WTC11 (cell line): ENCODE measurements at places on chromosomes 11 and 22. TPM values are rescaled to one million over a fixed set of nuclear protein-coding genes. Genes with fewer than 3 reads are reported as not detected.

DNA sequence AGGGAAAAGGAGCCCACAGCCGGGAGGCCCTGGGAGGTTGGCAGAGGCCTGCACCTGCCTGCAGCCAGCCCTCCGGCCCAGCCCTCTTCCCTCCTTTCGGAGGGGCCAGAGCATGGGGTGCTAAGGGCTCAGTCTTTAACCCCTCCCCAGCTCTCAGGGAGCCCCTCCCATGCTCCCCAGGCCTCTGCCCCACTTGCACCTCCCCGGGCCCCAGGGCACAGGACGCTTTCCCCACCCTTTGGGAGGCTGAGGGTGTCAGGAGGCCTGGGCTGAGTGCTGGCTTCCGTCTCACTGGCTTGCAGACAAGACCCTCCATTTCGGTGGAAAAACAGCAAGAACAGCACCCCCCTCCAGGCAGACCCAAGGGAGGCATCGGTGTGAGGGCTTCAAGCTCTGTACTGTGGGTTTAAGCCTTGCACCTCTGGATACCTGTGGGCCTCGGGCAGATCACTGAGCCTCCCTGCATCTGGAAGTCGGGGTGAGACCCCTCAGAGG, 7.3 kb downstream of the ASCL2 start:
- no peak for DNase-seq
- H3K4me3 ChIP-seq: no peak overlapping the region
- H3K4me1 ChIP-seq: peaks cover 3% of the 10 kb centered on the region; the same call in 1 of the 2 replicates
- no peak overlapping the region for H3K27ac ChIP-seq
- no peaks in the 10 kb centered on the region for H3K36me3 ChIP-seq

The IFITM2 gene
- 436 to 616 TPM (median 577 TPM) in 3 replicates for total RNA-seq

DNA sequence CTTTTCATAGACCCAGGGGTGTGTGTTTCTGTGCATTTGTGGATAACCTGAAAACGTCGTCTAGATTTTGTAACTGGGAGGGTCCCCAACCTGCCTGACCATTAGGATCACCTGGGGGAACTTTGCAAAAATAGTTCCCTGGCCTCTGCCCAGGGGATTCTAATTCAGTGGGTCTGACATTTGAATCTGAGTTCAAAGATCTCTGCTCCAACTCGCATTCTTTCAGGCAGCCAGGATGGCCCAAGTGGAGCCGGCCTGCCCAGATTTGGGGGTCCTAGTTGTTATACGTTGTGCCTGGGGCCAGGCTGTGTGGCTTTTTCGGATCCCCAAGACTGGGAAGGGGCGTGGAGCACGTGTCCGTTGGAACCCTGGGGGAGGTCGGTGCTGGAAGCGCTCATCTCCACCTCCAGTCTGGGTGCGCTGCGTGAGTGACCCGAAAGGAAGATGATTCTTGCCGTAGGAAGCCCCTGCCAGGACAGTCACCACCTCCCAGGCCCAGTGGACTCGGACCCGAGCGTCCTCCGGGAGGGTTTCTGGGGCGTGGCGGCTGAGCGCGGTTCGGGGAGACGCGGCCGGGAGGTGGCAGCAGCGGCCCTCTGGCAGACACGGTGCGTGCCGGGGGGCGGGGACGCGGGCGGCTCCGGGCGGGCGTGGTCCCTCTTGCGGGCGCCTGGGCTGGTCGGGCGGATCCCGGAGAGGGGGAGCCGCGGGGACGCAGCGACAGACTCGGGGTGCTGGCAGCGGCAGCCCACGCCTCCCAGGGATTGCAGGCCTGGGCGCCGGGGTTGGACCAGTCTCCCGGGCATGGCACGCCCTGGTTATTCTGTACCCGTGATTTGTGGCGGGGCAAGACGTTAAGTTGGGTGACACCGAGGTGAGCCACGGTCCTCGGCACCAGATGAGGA, 29.2 kb upstream of the PLET1 start:
- peak; percentile 87 for DNase-seq
- H3K27ac ChIP-seq: no peak overlapping the region
- peak overlapping the region; percentile 75 for H3K4me3 ChIP-seq
- no peaks in the 10 kb centered on the region for H3K36me3 ChIP-seq

The WBP2NL gene
- total RNA-seq: not detected in 3 replicates

- H3K4me3 ChIP-seq: no peak overlapping the region
- H3K27me3 ChIP-seq: no peaks in the 10 kb centered on the region
- DNase-seq: no peak
- H3K27ac ChIP-seq: peak overlapping the region; percentile 41
- H3K36me3 ChIP-seq: no peaks in the 10 kb centered on the region
These were observed 83.8 kb downstream of the ME3 start for GRCh38 chr11:86588566-86589090.

- no peak for DNase-seq
- peaks cover 4% of the 10 kb centered on the region; the same call in 1 of the 2 replicates for H3K4me1 ChIP-seq
- no peak overlapping the region; the same call in 1 of the 2 replicates for H3K27ac ChIP-seq
These were observed 10.1 kb downstream of the C22orf23 start for GRCh38 chr22:37943136-37943824.

GRCh38 chr11:47976931-47977330, 3.4 kb upstream of the PTPRJ start:
- no peak overlapping the region for H3K27ac ChIP-seq
- DNase-seq: no peak
- no peaks in the 10 kb centered on the region for H3K36me3 ChIP-seq
- H3K4me1 ChIP-seq: peaks cover 28% of the 10 kb centered on the region

DNA sequence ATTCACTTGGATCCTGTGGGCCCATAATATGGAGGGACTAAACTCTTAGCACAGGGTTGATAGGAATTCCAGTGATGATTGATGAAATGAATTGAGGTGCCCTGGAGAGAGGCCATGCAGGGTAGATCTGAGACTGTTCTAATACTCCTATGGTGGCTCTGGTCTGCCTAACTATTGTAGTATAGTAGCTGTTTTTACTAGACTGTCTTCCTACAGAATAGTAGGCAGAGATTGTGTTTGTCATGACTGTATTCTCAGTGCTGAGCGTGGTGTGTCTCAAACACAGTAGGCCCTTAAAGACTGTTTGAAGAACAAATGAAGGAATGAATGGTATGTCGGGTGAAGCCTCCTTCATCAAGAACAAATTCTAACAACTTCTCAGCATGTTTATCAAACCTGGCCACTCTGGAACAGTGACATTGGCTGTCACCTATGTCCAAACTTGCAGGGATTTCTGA, 107.0 kb upstream of the SESN3 start:
- H3K4me3 ChIP-seq: no peak overlapping the region
- H3K27ac ChIP-seq: no peak overlapping the region
- no peak for DNase-seq
- H3K27me3 ChIP-seq: no peaks in the 10 kb centered on the region
- no peaks in the 10 kb centered on the region for H3K36me3 ChIP-seq

GRCh38 chr22:29065468-29066190, 4.0 kb upstream of the C22orf31 start:
- H3K27ac ChIP-seq: no peak overlapping the region
- no peak for DNase-seq
- peaks cover 19% of the 10 kb centered on the region for H3K4me1 ChIP-seq
- no peak overlapping the region for H3K4me3 ChIP-seq

GRCh38 chr11:58928691-58929090, 10.6 kb upstream of the GLYATL1 start:
- H3K27ac ChIP-seq: peak overlapping the region; percentile 89
- no peaks in the 10 kb centered on the region for H3K36me3 ChIP-seq
- H3K27me3 ChIP-seq: no peaks in the 10 kb centered on the region
- DNase-seq: no peak
- peaks cover 48% of the 10 kb centered on the region for H3K4me1 ChIP-seq

The BRSK2 gene
- 22.1 to 34.5 TPM (median 26.2 TPM) in 3 replicates for total RNA-seq

GRCh38 chr11:43367382-43368178, 8.9 kb downstream of the TTC17 start:
- H3K36me3 ChIP-seq: peaks cover 20% of the 10 kb centered on the region
- no peak overlapping the region for H3K4me3 ChIP-seq
- H3K27ac ChIP-seq: no peak overlapping the region

GRCh38 chr11:128512474-128512996, 74.8 kb downstream of the ETS1 start:
- no peaks in the 10 kb centered on the region for H3K36me3 ChIP-seq
- peaks cover 33% of the 10 kb centered on the region for H3K4me1 ChIP-seq
- H3K4me3 ChIP-seq: no peak overlapping the region
- H3K27ac ChIP-seq: no peak overlapping the region

DNA sequence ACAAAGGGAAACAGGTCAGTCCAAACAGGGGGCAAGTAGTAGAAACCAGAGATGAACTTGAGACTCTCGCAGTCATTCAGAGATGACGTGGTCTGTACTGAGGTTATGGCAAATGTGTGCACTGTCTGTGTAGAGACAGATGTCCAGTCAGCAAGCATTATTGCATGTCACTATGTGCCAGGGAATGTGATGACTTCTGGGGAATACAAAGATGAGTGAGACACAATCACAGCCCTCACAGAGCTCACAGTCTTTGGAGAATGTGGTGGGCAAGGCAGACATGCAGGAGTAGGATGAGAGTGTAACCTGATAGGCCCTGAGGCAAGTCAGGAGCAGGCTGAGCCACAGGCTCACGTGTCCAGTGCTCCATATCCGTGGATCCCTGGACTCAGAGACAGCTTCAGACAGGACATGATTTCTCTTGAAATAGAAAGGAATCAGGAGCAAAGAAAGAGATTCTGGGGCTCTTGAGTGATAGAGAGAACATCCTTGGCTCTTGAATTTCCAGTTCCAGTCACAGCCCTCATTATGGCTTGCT, 550.7 kb downstream of the ETS1 start:
- DNase-seq: no peak
- H3K27me3 ChIP-seq: no peaks in the 10 kb centered on the region
- H3K36me3 ChIP-seq: no peaks in the 10 kb centered on the region
- H3K27ac ChIP-seq: no peak overlapping the region

The OR52E8 gene
- total RNA-seq: not detected in 3 replicates

GRCh38 chr11:114132417-114132816, 72.9 kb downstream of the ZBTB16 start:
- H3K4me1 ChIP-seq: peaks cover 16% of the 10 kb centered on the region
- H3K36me3 ChIP-seq: no peaks in the 10 kb centered on the region
- H3K27ac ChIP-seq: no peak overlapping the region
- H3K4me3 ChIP-seq: no peak overlapping the region

- H3K4me1 ChIP-seq: peaks cover 28% of the 10 kb centered on the region
- no peak overlapping the region for H3K27ac ChIP-seq
- H3K36me3 ChIP-seq: no peaks in the 10 kb centered on the region
- no peak for DNase-seq
- H3K4me3 ChIP-seq: no peak overlapping the region
- H3K27me3 ChIP-seq: peaks cover 79% of the 10 kb centered on the region
These were observed 3.9 kb upstream of the MICAL2 start for GRCh38 chr11:12106501-12106900.

The IGLL1 gene
- total RNA-seq: not detected in 3 replicates

The FOXR1 gene
- not detected in 3 replicates for total RNA-seq

- no peaks in the 10 kb centered on the region for H3K36me3 ChIP-seq
- peaks cover 4% of the 10 kb centered on the region for H3K4me1 ChIP-seq
- H3K27ac ChIP-seq: no peak overlapping the region
These were observed 10.2 kb downstream of the SCUBE2 start for GRCh38 chr11:9081153-9081552.

The LMO1 gene
- total RNA-seq: 0.39 to 0.44 TPM (median 0.44 TPM) in 3 replicates

DNA sequence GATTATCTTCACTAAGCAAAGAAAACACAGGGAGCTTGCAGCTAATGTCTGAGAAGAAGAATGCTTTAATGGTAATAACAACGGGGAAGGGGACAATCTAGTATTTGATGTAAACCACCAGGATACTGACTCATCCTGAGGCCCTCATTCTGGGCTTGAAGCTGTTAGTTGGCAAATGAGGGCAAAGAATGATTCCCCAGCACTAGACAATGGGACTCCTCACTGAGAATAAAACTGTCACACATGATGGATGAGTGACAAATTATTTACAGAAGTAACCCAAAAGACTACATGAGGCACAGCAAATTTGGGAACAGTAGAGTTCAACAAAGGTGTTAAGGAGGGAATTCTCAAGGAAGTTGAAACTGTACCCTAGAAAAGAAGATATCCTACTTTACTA, 76.3 kb downstream of the FAM168A start:
- H3K27ac ChIP-seq: no peak overlapping the region
- H3K36me3 ChIP-seq: peaks cover 26% of the 10 kb centered on the region
- H3K4me1 ChIP-seq: peaks cover 31% of the 10 kb centered on the region

DNA sequence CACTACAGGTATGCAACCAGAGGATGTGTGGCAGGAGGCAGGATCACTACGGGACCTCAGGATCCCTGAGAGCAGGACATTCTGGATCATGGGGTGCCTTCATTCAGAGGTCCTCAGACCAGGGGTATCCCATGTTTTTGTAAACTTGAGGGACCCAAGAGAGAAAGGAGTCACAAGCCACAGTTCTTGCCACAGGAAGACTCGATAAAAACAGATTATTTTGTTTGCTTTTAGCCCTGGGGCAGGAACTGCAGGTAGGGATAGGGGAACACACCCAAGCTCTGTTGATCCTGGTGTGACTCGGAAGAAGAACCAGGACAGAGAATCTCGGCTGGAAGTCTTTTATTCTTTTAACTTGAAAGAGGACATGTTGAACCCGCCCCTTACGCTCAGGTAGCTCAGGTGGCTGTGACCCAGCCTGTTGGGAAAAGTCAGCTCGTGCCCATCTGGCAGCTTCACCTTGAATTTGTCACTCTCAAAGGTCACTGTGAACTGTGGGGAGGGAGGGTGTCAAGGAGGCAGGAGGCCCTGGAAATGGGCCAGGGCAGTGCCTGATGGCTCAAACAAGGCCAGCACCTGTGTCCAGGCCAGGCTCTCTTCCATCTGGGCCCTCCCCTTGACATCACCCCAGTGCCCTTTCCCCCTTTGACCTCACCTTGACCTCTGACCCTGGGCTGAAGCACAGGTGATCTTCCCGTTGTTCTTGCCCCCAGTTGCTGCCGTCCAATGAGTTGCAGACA, 9.8 kb downstream of the LGALS2 start:
- peaks cover 8% of the 10 kb centered on the region for H3K27me3 ChIP-seq
- no peak for DNase-seq
- H3K27ac ChIP-seq: peak overlapping the region; percentile 32
- H3K4me3 ChIP-seq: no peak overlapping the region

The TRPC6 gene
- total RNA-seq: 0.23 to 1.3 TPM (median 0.46 TPM) in 3 replicates

DNA sequence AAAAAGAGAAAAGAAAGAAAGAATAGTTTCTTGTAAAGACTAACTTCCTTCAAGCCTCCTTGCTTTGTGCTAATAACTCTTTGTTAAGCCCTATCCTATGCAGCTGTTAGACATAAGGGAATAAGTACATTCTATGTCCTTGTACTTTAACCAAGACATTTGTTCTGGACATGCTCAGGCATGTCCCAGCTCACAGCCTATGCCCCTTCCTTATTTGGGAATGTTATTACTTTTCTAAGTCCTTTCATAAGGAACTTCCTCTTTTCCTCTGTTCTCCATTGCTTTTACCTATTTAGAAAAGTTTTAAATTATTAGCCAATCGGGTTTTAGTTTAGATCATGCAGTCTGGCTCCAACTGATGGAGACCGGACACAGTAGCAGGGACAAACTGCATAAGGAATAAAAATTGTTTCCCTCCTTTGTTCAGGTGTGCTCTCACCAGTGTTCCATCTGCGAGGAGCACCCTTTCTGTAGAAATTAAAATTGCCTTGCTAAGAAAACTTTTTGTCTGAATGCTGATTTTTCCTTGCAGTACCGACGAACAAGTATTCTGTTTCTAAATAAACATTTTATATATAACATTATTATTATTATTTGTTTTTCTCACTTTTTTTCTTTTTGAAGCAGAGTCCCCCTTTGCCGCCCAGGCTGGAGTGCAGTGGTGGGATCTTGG, 21.6 kb upstream of the SPINDOC start:
- no peaks in the 10 kb centered on the region for H3K4me1 ChIP-seq
- H3K36me3 ChIP-seq: peaks cover 19% of the 10 kb centered on the region
- H3K27me3 ChIP-seq: peaks cover 18% of the 10 kb centered on the region
- H3K27ac ChIP-seq: no peak overlapping the region
- H3K4me3 ChIP-seq: no peak overlapping the region
